Brain (organoid and tissue), 16 donors: ENCODE measurements at places on chromosomes 3 and 15. TPM values are rescaled to one million over a fixed set of nuclear protein-coding genes. Genes with fewer than 3 reads are reported as not detected.

The TRH gene
- polyA plus RNA-seq, result 13.8 TPM

The TRPC1 gene
- 2.9 TPM for polyA plus RNA-seq

The CLEC3B gene
- 37.4 TPM for polyA plus RNA-seq

The TGM5 gene
- polyA plus RNA-seq, result not detected

The CD200R1 gene
- not detected for polyA plus RNA-seq

The RTP1 gene
- polyA plus RNA-seq, result 0.93 TPM
